ENCODE measurements at places on chromosomes 7 and 10.

DNA sequence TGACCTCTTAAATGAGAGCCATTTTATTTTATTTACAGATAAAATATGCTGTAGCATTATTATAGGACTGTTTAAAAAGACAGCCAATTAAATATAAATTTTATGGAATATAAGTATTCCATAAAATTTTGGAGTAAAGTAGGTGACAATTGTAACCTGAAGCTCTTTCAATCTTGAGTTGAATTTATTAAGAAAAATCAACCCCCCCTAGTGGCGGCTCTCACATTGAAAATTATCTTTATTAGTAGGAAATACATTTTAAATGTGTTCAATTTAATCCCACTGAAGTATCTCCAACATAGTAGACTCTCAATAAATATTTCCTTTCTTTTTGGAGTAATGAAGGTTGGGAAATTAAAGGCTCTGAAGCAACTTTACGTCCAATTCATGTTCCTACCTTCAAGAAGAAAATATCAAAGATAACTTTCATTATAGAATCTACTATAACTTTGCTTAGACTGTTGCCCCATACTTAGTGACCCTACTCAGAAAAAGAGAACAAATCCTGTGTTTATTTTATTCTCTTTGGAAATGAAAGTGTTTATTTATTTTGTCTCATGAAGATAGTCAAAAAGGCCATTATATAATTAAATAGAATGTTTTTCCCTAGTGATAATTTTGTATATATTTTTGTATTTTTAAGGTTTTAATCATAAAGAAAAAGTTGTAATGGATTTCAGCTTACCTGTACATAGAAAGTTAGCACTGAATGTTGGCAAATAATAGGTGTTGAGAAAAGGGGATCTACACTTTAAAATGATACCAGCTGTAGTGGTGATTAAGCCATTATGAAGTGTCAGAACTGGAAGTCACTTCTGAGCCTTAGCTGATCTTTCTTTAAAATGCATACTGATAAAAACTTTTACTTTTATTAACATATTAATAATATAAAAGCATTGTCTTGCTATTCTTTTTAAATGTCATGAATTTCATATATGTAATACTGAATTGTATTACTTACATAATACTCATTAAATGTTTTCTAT, 3.3 kb downstream of the AHR start:
- DNase-seq = no peak

DNA sequence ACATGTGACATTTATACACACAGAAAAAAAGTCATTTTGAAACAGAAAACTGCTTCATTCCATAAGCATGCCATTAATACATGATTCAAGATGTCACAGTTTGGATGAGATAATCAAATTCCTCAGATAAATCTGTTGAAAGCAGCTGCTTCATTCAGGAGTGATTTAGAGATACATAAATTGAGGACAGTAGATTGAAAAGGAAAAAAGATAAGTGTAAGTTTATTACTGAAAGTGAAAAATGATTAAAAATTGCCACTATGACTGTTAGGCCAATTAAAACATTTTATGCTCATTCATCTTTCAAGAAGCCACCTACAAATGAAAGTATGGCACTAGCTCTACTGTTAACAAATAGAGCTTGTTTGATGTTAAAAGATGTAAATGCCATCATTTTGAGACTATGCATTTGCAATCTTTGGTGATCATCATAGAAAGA, 136.9 kb upstream of the CDK6 start:
- DNase-seq = no peak

- DNase-seq = no peak
These were observed 18.0 kb upstream of the DLG5 start for GRCh38 chr10:77944519-77944918.

DNA sequence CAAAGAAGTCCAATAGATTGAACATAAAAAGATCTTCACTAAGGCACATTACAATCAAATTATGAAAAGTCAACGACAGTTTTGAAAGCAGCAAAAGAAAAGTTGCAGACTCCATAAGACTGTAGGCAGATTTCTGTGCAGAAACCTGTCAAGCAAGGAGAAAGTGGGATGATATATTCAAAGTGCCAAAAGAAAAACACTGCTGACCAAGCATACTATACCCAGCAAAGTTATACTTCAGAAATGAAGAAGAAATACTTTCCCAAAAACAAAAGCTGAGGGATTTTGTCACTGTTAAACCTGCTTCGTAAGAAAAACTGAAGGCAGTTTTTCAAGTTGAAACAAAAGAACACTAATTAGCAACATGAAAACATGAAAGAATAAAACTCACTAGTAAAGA, 145.5 kb downstream of the ZEB1 start:
- no peak for DNase-seq

- no peak for DNase-seq
These were observed 178.5 kb downstream of the HECW1 start for GRCh38 chr7:43290978-43291377.

DNA sequence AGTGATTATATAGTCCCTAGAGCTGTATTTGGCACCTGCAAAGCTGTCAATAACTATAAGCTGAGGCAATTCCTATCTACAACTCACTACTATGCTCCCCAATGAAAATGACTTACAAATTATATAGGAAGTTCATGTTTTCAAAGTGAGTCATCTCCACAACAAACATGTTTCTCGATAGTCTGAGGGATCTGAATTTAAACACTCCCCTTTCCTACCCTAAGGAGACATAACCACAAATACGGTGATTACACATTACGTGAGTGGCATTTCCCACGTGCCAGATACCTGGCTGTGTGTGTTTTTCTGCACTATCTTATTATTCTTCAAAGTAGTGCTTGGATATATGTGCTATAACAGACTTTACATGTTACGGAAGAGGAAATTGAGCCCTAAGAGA, 122.5 kb upstream of the C1QL3 start:
- peak; percentile 12 for DNase-seq

GRCh38 chr7:155869784-155870076, 57.5 kb upstream of the SHH start:
- DNase-seq = no peak

DNA sequence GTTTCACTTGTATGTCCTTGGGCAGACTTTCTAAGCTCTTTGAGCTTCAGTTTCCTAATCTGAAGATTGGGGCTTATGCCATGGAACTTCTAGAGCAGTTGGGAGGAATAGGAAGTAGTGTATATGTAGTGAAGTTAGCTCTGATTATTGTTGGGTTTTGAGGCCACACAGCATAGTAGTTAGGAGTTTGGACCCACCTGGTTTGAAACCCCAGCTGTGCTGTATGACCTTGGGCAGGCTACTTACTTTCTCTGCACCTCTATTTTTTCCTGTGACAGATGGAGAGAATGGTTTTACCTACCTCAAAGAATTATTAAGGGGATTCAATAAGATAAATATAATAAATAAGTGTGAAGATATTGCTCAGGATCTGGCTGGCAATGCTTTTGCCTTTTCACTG, 61.4 kb upstream of the ADRB1 start:
- no peak for DNase-seq

DNA sequence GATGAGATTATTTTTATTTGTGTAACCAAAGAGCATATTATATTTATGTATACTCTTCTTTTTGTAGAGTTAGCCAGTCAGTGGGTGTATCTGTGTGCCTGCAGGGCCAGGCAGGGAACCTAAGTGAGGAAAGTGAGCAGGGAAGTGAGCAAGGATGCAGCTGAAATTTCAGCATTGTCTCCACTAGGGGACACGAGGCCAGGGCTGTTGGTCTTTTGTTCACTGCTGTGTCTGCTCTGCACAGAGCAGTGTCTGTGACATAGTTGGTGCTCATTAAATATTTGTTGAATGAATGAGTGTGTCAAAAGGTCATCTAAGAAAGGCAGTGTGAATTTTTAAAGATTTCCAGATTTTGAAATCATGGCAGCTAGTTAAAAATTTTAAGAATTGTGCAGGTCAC, 51.8 kb downstream of the SUGCT start:
- peak; percentile 39 for DNase-seq

- DNase-seq = no peak
These were observed 43.9 kb upstream of the DNAJB6 start for GRCh38 chr7:157292770-157293412.

DNA sequence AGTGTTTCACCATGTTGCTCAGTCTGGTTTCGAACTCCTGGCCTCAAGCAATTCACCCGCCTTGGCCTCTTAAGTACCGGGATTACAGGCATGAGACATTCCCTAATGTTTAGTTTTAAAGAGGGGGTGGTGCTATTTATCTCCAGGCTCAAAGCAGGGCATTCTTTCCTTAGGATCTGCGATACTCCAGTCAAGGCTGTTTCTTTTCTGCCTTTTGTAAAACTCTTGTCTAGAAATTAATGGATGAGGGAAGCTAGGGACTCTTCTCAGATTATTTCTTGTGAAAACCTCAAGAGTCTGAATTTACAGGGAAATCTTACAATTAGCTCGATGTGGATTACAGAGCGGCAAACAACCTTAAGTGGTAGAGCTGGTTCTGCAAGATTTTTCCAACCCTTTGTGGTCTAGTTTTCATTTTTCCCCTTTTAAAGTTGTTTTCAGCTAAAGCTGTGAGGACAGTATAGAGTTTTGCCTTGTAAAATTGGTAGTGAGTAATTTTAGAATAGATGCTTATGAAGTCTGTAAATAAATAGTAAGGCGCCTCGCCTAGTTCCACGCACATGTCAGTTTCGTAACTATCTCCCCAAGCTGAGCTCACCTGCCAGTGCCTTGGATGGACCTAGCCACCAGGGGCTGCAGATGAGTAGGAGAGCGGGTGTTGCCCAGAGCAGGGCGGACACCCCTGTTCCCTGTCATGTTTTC, 53.1 kb downstream of the CUX1 start:
- peak; percentile 86 for DNase-seq

DNA sequence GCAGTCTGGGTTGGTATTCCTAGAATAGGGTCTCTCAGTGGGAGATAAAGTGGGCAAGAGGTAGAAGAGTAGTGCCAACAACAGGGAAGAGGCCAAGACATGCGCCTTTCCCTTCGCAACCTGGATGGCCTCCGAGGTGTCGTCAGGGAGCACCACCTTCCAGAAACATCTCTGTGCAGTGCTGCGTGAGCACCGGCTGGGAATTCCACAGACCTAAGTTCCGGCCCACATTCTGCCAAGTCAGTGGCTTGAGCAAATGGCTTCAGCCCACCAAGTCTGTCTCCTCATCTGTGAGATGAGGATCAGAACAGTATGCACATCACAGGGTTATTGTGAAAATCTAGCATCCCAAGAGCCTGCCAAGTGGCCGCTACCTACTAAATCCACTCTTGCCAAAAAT, 40.6 kb downstream of the CCDC3 start:
- no peak for DNase-seq

GRCh38 chr10:132502544-132503300, 34.9 kb upstream of the INPP5A start:
- no peak for DNase-seq

DNA sequence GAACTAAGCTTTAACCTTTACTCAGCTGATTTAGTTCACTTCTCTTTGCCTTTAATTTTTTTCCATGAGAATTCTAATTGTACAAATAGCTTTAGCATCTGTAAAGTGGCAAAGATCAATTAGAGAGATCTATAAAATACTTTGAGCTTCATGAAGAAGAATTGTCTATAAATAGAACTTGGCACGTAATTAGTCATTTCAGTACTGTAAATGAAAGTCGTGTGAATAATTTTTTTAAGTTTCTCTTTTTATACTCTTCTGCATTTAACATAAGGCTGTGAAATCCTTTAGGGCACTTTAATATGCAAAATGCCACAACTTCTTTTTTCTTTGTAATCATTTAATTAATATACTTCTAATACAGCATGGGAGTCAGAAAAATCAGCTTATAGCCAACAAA, 177.8 kb downstream of the CSTF2T start:
- no peak for DNase-seq

DNA sequence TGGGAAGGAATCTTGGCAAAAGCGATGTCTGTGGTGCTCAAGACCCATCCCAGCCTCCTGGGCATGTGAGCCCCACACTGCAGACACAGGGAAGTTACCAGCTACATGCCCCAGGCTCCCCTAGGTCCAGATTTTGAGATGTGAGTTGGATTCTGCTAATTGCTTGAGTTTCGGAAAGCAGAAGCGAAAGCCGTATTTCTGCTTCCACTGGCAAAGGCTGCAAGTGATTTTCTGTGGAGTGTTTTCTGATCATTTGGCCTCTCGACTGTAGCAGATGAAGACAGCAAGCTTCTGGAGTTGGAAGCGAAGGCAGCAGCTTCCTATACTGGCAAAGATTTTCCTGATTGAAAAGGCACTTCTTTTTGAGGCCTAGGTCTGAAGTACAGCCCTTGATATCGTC, 29.6 kb downstream of the ANKRD16 start:
- no peak for DNase-seq

- DNase-seq = no peak
These were observed 85.3 kb upstream of the MGMT start for GRCh38 chr10:129381741-129382140.

DNA sequence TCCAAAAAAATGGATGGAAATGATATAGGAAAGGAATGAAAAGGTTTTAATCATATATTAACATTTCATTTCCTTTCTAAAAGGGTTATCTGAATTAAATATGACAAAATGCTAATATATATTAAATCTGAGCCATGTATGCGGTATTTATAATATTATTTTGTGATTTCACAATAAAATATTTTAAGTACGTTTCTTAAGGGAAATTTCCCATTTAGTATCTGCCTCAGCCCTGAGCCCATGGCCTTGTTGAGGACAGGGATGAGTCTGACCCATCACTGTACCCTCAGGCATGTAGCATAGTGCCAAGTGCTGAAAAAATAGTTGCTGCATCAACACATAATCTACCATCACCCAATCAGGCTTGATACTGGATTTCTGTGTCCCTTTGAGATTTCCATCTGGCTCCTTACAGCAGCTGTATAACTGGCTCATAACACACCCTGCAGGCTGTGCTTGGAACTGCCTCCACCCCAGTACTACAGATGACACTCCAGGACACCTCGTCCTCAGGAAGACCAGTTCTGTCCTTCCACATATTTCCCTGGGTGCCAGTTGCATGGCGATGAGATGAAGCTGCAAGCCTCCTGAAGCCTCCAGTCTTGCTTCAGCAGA, 59.4 kb upstream of the ASAH2 start:
- DNase-seq = peak; percentile 79

Data from mesendoderm (in vitro differentiated cells).